Stimulated activated CD4-positive, alpha-beta T cell treated with anti-CD3 and anti-CD28 coated beads, Interleukin-1b, Interleukin-23, amount 100 ng/mL, for 24 hours (primary cell): ENCODE measurements at places on chromosomes 4 and X.

- no peak for DNase-seq
Measured at GRCh38 chr4:3765271-3766035, 732 bp upstream of the ADRA2C start.

- no peak for DNase-seq
Measured at GRCh38 chr4:112633477-112634235, 3.1 kb downstream of the ZGRF1 start.

GRCh38 chr4:84441758-84442377 is 57.2 kb downstream of the NKX6-1 start:
- no peak for DNase-seq

DNA sequence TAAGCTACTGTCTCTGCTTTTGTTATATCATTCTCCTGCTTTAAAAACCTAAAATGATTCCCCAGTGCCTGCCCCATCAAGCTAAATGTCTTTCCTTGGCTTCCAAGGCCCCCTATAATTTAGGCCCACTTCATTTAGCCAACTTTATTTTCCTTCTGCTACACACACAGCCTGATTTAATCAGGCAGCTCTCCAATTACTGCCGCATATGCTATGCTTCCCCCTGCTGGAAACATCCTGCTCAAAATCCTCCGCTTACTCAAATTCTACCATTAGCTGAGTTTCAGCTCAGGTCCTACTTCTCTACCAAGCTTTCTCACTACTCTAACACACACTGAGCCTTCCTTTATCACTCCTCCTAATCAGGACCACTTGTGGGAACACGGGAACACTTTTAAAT is 17.0 kb downstream of the LAMP2 start:
- no peak for DNase-seq

DNA sequence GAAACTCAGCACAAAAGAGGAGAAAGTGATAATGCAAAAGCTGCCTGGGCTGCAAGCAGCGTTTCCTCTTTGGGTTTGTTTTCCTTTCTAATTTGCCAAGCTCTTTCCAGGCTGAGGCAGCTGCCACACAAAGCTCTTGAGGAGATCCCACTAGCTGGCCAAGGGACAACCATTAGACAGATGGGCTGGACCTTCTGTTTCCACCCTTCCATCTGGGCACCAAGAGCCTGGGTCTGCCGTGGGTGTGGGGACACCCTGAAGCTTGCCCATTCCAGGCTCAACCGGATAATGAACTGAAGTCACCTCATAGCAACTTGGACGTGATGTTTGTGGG is 194.6 kb upstream of the C1QTNF7 start:
- DNase-seq = no peak

DNA sequence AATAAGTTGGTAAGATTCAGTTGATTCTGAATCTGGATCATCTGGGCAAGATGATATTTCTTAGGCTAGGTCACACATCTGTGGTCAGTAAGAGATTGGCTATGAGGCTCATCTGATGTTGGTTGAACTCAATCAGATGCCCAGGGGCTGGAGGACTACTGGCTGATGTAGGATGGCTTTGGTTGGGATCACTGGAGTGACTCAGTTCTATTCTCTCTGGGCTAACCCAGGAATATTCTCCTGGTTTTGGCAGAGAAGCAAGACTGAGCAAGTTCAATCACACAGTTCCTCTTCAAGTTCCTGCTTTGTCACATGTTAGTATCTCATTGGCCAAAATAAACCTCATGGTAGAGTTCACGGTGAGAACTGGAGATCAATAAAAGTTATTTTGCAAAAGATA is 902.3 kb upstream of the SLIT2 start:
- DNase-seq = no peak

GRCh38 chrX:37785569-37785968 is 5.7 kb downstream of the CYBB start:
- DNase-seq = no peak

GRCh38 chrX:107454302-107454701 is 4.8 kb downstream of the FRMPD3 start:
- no peak for DNase-seq

- DNase-seq = no peak
Measured at GRCh38 chr4:15665753-15666365, 10.7 kb upstream of the FBXL5 start.

DNA sequence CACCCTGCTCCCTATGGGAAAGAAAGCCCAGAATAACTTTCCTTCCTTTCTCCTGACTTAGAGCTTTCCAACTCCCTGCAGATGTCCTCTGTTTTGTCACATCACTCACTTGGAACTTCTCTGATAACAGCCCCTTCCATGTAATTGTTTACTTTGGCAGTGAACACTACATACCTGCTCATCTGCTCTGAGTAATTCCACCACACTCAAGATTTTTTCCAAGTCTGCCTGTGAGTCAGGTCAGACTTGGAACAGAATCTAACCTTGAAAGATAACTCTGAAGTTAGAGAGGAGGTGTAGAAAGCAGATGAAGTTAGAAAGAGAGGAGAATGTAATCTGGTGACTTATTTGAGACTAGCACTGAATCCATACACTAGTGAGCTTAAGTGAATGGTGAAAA is 7.4 kb downstream of the MAGEB10 start:
- DNase-seq = no peak

- no peak for DNase-seq
Measured at GRCh38 chr4:111761531-111761930, 383.7 kb upstream of the FAM241A start.

DNA sequence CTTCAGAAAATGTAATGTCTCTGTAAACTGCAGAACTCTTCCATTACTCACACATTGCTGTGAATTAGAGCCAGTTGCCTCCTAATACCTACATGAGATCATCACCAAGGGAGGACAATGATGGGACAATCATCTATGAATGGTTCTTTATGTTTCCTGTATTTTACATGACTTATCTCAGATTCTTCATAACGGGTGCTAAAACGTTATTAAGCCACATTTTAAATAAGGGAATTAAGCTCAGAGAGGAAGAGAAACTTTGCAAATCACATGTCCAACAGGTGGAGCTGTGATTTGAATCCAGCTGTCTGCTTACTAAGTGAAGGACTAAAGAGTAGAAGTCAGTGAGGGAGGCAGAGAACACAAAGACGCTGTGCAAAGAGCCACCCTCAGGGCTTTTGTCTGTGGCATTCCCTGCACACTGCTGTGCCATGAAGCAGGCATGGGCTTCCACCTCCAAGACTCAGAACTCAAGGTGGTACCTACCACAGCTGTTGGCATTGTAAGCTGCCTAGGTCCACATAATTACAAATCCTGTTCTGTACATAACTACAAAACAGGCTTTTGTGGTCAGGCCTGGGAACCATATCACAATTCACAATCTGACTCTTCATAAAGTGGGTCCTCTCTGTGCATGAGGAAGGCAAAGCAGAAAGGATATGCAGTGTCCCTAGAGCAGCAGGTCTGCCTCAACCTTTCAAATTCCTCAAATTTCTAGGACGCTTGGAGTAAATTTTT is 12.8 kb downstream of the TBC1D9 start:
- no peak for DNase-seq

- no peak for DNase-seq
Measured at GRCh38 chr4:5719350-5720055, 8.5 kb downstream of the EVC start.

GRCh38 chrX:21932292-21933002 is 8.1 kb upstream of the SMS start:
- DNase-seq = no peak

- no peak for DNase-seq
Measured at GRCh38 chrX:14029039-14029424, 660 bp downstream of the GEMIN8 start.

DNA sequence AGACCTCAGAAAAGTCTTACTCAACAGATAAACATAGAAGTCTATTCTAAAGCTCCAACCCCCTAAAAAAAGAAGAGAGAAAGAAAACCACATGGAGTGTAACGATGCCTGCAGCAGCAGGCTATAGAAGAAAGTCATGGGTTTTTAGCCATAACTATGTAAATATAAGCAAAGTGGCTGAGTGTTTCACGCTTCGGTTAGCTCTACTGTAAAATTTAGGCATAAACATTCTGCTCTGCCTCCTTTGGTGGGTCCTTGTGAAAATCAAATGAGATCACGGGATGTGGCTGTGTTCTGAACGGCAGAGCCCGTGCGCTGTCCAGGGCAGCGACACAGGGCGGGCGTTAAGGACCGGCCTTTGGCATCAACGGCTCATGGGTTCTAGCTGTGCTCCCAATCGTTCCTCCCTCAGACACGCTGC is 78.4 kb downstream of the IRF2 start:
- no peak for DNase-seq

- peak; percentile 29 for DNase-seq
Measured at GRCh38 chr4:56979421-56980072, 851 bp downstream of the POLR2B start.

GRCh38 chr4:4843635-4844291 is 15.7 kb upstream of the MSX1 start:
- no peak for DNase-seq

GRCh38 chr4:87843936-87844335 is 11.2 kb downstream of the MEPE start:
- DNase-seq = no peak

DNA sequence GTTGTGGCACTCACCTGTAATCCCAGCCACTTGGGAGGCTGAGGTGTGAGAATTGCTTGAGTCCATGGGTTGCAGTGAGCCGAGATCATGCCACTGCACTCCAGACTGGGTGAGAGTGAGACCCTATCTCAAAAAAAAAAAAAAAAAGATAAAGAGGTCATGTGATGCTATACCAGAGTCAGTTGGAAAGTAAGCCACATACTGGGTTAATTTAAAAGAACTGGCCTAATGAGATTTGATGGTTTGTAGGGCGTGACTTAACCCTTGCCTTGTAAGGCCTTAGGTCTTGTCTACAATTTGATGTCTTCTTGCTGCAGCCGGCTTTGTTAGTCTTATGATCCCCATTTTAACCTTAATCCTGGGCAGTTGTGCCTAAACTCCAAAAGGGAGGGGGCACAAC is 5.2 kb downstream of the MGST2 start:
- DNase-seq = no peak

GRCh38 chr4:145076469-145076855 is 21.5 kb downstream of the ANAPC10 start:
- DNase-seq = no peak

- no peak for DNase-seq
Measured at GRCh38 chrX:30613721-30614120, 36.2 kb upstream of the TASL start.

- DNase-seq = no peak
Measured at GRCh38 chr4:156738766-156739165, 232.8 kb downstream of the PDGFC start.

DNA sequence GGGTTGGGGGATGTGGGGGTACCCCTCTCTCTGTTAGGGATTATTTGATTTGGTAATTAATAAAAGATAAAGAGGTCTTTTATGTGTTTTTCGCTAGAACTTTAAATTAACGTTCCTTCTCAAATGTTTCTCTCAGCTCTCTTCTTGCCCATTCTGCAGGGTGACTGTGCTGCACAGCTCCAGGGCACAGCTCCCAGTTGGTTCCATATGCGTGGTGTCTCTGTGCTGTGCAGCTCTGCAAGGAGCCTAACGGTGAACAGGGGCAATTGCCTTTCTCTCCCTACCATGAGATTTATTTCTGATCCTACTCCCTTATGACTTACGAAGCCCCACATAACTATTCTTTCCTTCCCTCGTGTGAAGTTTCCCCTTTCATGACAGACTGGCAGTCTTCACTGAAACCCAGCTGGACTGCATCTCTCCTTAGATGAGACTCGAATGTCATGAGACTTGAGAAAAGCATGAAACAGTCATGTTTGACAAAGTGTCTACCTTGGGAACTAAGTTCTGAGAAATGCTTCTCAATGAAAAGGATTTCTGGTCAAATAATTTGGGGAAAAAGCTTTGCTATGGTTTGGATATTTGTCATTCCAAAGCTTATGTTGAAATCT is 50.2 kb upstream of the SPRY1 start:
- DNase-seq = no peak

- no peak for DNase-seq
Measured at GRCh38 chr4:125045311-125045710, 269.4 kb upstream of the FAT4 start.

GRCh38 chr4:89751416-89751815 is 85.5 kb downstream of the SNCA start:
- no peak for DNase-seq

DNA sequence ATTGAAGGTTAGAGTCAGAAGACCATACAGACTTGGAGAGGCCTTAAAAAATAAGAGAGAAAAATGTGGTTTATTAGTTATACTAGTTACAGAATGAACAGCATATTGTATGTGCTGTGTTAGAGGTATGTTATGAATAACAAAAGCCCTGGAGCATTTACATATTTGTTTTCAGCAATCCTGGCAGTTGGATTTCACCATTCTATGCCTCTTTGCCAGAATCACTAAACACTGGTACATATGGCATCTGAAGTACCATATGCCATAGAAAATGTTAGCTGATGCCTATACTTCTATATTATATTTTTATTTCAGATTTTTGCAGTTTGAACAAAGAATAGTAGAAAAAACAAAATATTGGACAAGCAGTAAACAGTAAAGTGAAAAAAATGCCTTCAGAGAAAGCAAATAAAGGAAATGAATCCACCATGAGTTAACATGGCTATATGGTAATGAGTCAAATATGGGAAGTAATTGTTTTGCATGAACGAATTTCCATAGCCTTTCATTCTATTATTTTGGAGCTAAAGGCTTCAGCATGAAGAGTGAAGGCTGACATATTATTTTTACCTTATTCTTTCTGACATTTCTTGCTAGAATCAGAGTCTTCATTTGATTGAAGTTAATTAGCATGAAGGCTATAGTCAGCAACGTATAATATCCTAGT is 41.9 kb upstream of the PRDM8 start:
- DNase-seq = no peak

- DNase-seq = no peak
Measured at GRCh38 chrX:112714357-112714918, 34.7 kb upstream of the LHFPL1 start.

DNA sequence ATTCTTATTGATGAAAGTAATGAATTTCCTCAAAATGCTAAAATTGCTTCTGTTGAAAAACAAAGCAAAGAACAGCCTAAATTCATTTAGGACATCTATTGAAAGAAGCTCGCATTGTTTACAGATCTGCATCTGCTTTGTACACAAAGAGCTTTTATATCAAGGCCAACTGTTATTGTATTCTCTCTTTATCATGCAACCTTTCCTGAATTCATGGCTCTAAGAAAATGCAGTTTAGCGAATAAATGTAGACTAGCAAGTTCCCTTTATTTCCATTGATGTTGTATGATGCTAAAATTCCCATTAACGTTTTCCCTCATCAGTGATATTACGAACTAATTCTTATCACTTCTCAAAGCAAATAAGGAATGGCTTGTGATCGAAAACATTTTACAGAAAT is 446.3 kb downstream of the MID1IP1 start:
- DNase-seq = no peak
